ENCODE measurements at places on chromosomes 13 and 19.

GRCh38 chr13:51739027-51739764 is 64.8 kb downstream of the DHRS12 start:
- no peak for DNase-seq

DNA sequence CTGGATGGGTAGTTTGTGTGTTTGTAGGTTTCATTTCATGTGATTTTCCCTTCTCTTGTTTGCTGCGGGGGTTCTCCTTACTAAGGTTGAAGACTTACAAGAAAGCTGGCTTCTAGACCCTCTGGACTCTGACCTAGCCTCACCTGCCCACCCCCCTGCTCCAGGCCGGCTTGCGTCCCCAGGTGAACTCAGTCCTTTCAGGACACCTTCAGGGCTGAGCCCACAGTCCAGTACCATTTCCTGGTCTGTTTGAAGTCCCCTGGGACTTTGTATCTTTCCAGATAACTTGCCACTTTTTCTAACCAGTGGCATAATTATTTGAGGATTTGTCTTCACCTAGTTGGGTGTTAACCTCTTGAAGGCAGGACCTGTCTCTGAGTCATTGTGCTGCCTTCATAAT is 51.3 kb upstream of the MCF2L start:
- no peak for DNase-seq

GRCh38 chr19:10389863-10390262 is 9.5 kb upstream of the TYK2 start:
- no peak for DNase-seq

- no peak for DNase-seq
Observed at GRCh38 chr13:70964874-70965273, 856.6 kb upstream of the KLHL1 start.

DNA sequence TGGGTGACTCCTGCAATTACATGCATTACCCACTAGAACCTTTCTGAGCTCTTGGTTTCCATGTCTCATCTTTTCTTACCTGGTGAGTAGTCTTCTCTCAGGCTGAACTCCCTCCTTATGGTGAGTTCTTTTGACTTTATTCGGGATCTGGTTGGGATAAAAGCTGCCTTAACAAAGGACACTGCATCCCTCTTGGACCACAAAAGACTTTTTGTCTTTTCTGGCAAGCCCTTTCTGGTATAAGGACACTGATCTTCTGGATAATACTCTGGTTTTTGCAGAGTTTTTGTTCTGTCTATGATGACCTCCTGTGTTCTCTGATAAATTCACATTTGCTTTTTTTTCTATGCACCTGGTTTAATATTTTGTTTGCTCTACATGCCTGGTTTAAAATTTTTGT is 66.7 kb downstream of the SLITRK1 start:
- no peak for DNase-seq

DNA sequence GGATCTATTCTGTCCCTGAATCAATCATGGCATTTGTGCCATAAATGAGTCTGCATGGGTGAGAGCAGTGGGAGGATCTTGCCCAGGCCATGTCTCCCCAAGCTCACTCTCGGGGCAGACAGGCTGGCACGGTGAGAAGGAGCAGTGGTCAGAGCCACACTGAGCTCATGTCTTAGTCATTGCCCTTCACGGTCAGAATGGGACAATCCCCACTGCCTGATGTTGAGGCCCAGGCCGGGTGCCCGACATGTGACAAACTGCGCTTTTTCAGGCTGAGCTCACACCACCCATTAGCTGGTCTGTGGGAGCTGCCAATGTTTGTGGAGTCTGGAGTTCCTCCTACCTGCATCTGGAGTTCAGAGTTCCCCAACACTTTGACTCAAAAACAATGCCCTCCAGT is 481.9 kb downstream of the COG6 start:
- DNase-seq: no peak

GRCh38 chr13:98843482-98843877 is 91.0 kb upstream of the SLC15A1 start:
- no peak for DNase-seq

- DNase-seq: no peak
Observed at GRCh38 chr13:33261387-33262061, 24.0 kb downstream of the STARD13 start.

GRCh38 chr13:53142306-53142705 is 113.7 kb downstream of the OLFM4 start:
- DNase-seq: no peak

Data from NCI-H2227 treated with DMSO at 0.1 percent for 48 hours (cell line).